ENCODE measurements at places on chromosomes 7 and 10.

- DNase-seq = no peak
Measured at GRCh38 chr10:47421057-47421952, 37.2 kb upstream of the ZNF488 start.

DNA sequence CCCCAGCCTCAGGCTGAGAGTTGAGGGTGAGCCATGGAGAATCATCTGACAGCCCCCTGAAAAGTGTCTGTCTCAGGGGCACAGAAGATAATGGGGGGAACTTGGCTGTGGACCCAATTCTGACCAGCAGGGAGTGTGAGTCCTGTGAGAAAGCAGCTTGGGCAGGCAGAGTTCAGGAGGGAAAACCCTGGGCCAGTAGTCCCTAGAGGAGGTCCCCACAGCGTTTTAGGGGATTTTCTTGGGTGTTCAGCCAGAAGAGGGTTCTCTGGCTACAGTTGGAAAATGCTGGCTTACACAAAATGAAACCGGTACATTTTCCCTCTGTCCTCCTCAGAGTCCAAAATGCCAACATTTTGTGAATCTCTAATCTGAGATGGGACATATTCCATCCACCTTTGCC, 35.8 kb upstream of the TRIM8 start:
- no peak for DNase-seq

DNA sequence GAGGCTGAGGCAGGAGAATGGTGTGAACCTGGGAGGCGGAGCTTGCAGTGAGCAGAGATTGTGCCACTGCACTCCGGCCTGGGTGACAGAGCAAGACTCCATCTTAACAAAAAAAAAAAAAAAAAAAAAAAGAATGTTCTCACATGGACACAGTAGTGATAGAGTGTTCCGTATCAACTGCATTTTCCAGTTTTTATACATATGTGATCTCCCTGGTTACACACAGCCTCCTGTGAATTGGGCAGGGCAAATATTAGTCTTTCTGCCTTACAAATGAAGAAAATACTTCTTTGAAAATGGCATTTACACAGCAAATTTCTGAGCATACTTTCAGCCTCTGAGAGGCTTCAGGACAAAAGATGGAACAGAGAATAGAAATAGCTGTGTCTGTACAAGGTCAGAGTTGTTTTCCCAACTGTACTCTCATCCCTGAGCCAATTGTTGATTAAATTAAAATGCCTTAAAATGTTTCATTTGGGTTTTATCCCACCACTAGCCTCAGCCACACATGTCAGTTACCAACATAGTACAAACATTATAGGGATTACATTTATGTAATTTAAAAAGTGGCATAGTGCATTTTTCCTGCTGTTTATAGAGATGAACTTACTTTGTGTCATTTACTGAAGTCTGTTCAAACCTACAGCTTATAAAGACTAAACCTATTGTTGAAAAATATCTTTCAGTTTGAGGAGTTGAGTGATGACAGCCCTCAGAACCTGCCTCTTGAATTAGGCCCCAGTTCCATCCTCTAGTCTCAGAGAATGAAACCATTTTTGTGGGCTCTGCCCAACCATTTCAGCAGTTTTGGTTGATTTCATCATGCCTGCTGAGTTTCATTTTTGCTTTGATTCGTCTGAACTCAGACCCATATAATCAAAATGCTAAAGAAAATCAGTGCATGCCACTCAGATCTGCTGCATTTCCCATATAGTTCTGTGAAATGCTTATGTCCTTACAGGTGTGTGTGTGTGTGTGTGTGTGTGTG, 609.4 kb upstream of the C7orf33 start:
- no peak for DNase-seq

GRCh38 chr10:34298346-34298818, 516.7 kb downstream of the PARD3 start:
- DNase-seq = no peak

DNA sequence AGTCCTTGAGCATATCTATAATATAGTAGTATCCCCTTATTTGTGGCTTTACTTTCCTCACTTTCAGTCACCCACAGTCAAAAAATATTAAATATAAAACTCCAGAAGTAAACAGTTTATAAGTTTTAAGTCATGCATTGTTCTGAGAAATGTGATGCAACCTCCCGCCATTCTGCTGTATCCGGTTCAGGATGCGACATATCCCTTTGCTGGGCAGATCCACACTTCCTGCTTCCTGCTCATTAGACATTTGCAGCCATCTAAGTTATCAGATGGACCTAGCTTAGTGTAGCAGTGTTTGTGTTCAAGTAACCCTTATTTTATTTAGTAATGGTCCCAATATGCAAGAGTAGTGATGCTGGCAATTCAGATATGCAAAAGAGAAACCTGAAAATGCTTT, 38.9 kb upstream of the BMS1 start:
- DNase-seq = no peak

GRCh38 chr10:120555842-120556532, 99.0 kb downstream of the PLPP4 start:
- no peak for DNase-seq

- DNase-seq = peak; percentile 61
Measured at GRCh38 chr7:97005183-97006054, at the start of gene DLX6. Gene DLX6 (plus strand): TSS chr7:97005553. CDS start chr7:97005978, 425 bp downstream.

DNA sequence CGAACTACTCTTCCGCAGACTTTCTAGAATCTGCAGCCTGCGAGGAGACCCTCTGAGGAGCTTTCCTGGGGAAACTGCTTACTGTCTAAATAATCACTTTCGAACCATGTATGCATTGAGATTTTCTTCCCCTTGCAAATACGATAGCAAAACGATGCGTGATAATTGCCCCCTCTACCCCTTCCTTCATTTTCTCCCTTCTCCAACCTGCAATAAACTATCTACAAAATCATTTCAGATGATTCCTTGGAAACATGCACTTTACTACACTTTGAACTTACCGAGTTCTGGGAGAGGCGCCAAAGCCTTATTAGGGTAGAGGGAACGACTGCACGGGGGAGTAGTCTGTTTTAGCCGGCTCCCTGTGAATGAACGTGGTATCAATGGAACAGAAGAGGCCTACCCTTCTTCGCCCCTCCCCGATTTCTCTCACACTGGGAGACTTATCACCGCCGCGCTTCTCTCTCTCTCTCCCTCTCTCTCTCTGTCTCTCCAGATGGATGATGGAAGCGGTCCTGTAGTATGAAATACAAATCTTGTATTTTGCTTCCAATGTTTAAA, at the start of gene FGFBP3:
TSS of gene FGFBP3 (minus strand) at position 370 of the 561 bp plus-strand sequence. CDS start 517 bp downstream, outside the sequence.
- peak; percentile 39 for DNase-seq

- no peak for DNase-seq
Measured at GRCh38 chr7:82757-83155, 109.6 kb upstream of the FAM20C start.

DNA sequence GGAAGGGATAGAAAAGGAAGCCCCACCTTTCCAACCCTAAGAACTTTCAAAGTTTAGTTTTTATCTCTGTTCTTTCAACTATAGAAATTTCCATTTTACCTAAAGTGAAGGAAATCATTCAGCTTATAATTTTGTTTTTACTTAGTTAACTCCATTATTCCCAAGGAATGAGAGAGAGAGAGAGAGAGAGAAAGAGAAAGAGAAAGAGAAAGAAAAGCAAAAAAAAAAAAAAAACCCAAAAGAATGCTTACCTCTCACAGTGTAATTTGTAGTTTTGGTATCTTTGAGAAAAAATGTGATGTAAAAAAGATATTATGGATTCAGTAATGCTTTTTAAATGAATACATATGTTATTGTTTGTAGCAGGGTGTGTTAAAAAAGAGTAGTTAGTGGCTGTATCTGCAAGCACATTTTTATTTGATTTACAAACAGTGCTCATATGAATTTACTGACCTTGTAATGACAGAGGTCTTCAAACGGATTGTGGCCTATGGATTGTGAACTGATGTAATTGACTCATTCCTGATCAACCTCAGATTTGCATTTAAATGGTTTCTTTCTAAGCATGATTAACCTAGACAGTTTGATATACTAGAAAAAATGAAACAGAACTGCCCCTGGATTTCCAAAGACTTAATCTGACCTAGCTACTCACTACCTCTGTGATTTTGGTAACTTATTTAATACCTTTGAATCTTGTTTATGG, 64.9 kb downstream of the LCOR start:
- no peak for DNase-seq

GRCh38 chr7:101898106-101898505, 80.7 kb downstream of the CUX1 start:
- DNase-seq = no peak

DNA sequence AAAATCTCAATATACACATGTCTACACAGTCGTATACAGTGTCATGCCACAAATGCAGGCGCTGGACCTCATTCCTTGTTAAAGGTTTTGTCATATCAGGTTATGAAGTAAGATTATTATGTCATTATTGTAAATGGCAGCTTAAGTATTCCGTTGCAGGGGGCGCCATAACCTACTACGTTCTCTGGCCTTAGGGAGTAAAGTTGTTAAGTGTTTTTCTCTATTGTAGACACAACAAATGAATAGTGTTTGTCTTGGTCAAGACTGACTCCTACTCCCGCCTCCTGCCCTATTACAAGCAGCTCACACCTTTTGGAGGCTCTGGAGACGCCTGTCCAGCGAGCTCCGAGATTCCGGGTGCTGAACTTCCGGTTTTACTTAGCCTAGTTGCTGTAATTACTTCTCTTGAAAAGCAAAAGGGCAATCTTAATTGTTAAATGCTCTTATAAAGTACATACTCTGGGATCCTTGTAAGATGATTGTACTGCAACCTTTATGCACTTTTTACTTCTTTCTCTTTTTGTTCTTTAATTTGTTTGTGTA, 994 bp downstream of the GATAD1 start:
- peak; percentile 45 for DNase-seq

GRCh38 chr7:25845464-25845863, 306.5 kb upstream of the NFE2L3 start:
- no peak for DNase-seq

- no peak for DNase-seq
Measured at GRCh38 chr10:93501650-93502049, 5.2 kb downstream of the CEP55 start.

- DNase-seq = no peak
Measured at GRCh38 chr7:106643216-106644000, 17.6 kb downstream of the CCDC71L start.

DNA sequence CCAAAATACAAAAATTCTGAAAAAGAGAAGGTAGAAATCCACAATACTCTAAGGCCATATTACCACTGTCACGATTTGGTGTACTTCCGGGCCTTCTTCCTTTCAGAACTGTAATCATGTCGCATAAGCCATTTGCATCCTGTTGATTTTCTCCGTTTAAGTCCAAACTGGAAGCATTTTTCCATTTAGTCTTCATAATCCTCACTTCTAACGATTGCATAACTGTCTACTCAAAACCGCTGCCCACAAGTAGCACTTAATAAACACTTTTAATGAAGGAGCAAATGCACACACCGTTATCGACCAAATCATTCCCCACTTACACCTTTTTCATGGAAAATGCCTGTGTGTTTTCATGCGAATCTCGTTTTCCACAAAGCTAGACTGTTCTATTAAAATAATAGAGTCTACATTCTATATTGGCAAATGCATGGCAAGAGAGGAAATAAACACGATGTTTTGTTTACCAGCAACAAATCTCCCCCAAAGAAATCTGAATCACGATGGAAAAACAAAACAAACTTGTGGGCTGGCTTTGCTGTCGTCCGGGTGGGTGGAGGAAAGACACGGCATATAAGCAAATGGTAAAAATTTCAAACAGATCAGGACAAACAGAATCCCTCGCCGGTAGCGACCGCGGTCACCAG, 1.0 kb downstream of the ATE1 start:
- DNase-seq = no peak

DNA sequence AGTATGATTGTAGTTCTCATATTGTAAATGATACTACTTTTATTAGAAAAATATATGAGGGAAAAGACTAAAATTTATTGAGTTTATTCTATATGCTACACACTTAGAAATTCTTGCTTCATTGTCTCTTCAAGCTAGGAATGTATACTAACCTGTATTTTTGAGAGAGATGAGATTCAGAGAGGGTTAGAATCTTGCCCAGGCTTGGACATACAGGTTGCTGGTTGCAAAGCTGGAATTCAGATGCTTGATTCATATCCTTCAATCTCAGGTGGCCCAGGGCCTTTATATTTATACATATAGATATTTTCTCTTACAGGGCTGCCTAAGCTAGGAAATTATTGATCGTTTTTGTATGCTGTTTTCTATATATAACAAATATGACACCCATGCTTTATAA, 324.2 kb downstream of the CDK14 start:
- no peak for DNase-seq

DNA sequence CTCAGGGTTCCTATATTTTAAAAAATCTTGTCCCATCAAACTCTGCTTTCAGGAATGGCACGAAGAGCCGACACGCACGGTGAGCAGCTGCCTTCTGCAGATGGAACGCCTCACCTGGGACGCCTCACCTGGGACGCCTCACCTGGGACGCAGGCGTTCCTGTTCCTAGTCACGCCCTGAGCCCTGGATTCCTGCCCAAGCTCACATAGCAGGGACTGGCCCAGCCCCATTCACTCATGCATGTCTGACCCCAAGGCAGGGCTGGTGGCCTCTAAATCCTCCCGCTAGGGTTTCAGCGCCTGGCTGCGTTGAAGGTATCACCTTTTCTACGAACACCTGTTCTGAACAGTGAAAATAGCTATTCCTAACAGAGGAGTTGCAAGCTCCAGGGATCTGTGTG, 49.8 kb downstream of the CARD11 start:
- no peak for DNase-seq

DNA sequence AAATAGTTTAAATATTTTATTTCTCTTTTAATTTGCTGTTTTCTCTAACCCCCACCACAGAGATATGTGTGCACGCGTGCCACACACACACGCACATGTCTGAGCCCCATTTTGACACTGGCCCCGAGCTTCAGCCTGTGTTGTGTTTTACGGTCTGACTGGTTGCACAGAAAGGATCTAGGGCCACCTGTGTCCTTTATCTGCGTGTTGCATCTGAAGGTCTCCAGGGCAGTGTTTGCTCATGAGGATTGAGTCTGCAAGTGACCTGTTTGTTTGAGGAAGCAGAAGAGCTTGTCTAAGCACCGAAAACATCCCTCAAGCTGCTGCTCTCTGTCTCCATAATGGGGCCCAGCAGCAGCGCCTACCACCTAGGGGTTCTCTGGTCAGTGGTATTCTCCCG, 266.4 kb upstream of the LYZL1 start:
- DNase-seq = no peak

- no peak for DNase-seq
Measured at GRCh38 chr7:5452937-5453540, 29.4 kb upstream of the TNRC18 start.

DNA sequence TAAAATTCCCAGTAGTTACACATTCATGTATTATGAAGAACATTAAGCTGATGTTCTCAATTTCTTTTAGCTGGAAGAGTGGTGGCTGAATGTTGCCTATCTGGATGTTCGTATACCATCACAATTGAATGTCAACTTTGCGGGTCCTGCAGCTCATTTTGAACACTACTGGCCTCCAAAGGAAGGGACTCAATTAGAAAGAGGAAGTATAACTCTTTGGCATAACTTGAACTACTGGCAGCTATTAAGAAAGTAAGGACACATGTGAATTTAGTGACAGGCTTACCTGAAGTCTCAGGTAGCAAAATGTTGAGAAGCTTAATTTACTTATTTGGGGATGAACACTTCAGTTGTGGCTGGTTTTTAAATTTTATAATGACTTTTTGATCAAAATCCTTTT, 15.9 kb downstream of the CROT start:
- DNase-seq = no peak

- no peak for DNase-seq
Measured at GRCh38 chr10:118590334-118590733, 5.1 kb downstream of the PRLHR start.

Data from stimulated activated CD4-positive, alpha-beta T cell treated with anti-CD3 and anti-CD28 coated beads, Interleukin-2, amount 100 ng/mL, for 24 hours (primary cell).